HS-27A (cell line): ENCODE measurements at places on chromosomes 13 and 19.

DNA sequence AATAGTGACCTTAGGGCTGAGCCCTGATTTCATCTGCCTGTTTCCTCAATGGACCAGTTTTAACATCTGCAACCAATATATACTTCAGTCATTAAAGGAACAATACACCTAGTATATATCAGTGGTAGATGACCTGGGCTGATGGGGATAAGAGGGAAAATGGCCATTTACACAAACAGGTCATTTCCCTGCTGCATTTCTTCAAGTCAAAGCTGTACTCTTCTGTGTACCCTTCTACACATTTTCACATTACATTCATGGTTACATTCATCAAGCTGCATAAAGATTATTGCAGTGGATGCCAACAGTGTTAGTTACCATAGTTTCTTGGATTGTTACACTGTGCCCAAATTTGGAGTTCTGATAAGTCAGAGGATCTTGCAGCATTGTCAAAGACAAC is 81.2 kb upstream of the RAP2A start:
- DNase-seq, result no peak

GRCh38 chr19:39405958-39406655 is 540 bp upstream of the ZFP36 start:
- no peak for DNase-seq

GRCh38 chr19:31263328-31263727 is 85.9 kb downstream of the TSHZ3 start:
- DNase-seq, result no peak

- DNase-seq, result no peak
Observed at GRCh38 chr13:70960841-70961443, 852.7 kb upstream of the KLHL1 start.

GRCh38 chr13:32205431-32206096 is 109.6 kb downstream of the ZAR1L start:
- no peak for DNase-seq

DNA sequence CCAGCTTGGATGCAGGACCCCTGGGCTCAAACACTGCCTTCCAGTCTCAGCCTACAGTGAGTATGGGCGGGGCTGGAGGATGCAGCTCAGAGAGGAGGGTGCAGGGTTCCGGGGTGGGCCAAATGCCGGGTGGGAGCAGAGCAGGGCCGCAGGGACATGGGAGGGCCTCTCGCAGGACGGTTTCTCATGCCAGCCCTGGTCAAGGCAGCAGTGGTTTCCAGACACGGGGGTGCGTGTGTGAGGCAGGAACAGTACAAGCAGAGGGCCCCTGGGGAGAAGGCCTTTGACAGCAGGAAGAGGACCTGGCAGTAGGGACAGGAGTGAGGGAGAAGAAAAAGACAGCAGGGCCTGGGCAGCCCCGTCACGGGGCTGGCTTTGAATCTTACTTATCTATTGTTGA is 34.1 kb downstream of the CRTC1 start:
- no peak for DNase-seq

GRCh38 chr13:58782736-58783135 is 1151.2 kb downstream of the PCDH17 start:
- DNase-seq, result no peak

DNA sequence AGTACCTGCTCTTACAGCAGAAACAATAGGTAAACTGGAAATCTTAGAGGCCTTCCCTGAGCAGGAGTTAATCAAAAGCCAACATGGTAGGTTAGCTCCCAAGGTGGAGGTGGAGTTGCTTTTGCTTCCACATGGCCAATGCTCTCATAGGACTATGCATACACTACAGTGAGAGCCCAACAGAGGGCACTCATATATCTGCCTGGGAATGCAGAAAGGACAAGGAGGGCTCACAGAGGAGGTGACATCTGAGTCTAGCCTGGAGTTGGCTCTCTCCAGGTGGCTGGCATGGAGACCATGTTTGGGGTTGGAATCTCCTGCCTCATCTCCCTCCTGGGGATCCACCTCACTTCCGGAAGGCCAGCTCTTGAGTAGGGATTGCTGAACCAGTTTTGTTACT is 34.6 kb downstream of the ATP8A2 start:
- DNase-seq, result no peak

GRCh38 chr13:75251188-75251587 is 230.8 kb downstream of the TBC1D4 start:
- no peak for DNase-seq

- no peak for DNase-seq
Observed at GRCh38 chr13:35136585-35136984, 194.5 kb downstream of the NBEA start.

GRCh38 chr13:75927183-75927669 is 291.1 kb downstream of the LMO7 start:
- no peak for DNase-seq

- no peak for DNase-seq
Observed at GRCh38 chr19:47404334-47405196, 14.8 kb downstream of the MEIS3 start.

DNA sequence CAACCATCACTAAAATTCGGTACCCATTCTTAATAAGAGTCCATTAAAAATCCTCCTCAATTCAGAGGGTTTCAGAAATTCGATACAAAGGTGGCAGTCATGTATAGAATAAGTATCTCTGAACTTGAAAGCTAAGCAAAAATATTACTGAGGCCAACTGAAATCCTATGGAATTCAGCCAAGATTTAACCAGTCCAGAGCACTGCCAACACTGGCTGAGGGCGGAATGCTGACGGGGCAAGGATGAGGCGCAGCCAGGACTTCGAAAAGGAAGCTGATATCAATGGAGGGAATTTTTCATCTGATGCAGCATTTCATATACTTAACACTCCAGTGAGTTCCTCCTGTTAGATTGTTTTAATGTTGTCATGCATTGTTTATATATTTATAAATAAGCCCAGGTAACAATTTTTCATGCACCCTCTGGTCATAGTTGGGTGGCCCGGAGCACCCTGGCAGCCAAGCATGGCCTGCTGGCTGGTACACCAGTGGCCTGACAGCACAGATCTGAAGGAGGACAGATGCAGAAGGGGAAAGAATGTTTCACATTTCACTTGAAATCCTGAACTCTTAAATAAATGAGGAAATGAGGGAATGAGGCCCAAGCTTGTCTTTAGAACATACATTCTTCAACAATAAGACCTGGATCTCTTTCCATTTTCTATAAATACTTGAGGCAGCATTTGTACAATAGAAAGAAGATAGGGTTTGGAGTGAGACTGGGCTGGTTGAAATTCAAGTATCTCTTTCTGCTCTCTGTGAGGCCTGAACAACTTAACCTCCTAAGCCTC is 41.5 kb downstream of the WDFY2 start:
- DNase-seq, result no peak

DNA sequence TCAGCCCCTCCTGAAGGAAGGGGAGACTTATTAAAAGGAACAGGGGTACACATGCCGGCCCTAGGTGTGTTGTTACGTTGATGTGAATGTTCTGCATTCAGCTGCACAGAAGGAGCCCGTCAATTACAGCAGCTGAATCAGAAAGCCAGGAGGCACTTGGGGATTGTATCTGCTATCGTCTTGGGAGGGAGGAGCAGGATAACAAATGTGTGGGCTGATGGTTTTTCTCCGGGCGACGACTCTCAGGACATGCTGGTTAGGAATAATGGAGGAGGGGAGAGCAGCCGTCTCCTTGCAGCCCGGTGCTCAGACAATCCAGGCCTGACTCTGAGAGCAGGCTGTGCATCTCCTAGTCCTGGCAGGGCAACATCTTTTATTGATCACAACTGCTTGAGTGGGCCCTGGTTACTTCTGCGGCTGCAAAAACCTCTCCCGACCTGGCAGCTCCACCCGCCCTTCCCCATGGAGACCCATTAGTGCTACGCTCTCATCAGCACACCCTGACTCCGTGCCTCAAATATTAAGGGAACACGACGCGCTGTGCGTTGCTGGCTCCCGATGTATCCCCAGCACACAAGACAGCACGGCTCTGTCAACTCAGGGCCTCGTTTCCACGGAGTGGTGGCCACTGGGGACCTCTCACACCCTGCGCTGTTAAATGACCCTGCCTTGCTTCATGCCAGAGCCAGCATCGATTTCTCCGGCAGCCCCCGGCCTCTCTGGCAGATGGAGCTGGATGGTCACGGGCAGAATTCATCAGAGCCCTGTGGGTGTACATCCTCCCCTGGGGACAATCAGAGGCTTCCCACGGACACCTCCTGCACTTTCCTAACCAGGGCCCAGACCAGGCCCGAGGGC is 25.3 kb downstream of the PEPD start:
- DNase-seq, result no peak

GRCh38 chr13:71156550-71156949 is 710.5 kb downstream of the DACH1 start:
- no peak for DNase-seq

GRCh38 chr13:42820451-42820850 is 39.1 kb downstream of the FAM216B start:
- no peak for DNase-seq

- DNase-seq, result peak; percentile 55
Observed at GRCh38 chr13:39777527-39778061, 122.1 kb downstream of the COG6 start.

GRCh38 chr19:16139752-16140151 is 3.7 kb upstream of the HSH2D start:
- DNase-seq, result no peak
